ENCODE measurements at places on chromosomes 7 and 10. TPM values are rescaled to one million over a fixed set of nuclear protein-coding genes. Genes with fewer than 3 reads are reported as not detected.

The PNLIPRP3 gene
- 1.1 TPM for total RNA-seq

- no peak for DNase-seq
Observed at GRCh38 chr10:128161031-128161430, 34.8 kb upstream of the MKI67 start.

The TCF7L2 gene
- total RNA-seq = 50.5 TPM

The CASP2 gene
- total RNA-seq = 12.3 TPM

DNA sequence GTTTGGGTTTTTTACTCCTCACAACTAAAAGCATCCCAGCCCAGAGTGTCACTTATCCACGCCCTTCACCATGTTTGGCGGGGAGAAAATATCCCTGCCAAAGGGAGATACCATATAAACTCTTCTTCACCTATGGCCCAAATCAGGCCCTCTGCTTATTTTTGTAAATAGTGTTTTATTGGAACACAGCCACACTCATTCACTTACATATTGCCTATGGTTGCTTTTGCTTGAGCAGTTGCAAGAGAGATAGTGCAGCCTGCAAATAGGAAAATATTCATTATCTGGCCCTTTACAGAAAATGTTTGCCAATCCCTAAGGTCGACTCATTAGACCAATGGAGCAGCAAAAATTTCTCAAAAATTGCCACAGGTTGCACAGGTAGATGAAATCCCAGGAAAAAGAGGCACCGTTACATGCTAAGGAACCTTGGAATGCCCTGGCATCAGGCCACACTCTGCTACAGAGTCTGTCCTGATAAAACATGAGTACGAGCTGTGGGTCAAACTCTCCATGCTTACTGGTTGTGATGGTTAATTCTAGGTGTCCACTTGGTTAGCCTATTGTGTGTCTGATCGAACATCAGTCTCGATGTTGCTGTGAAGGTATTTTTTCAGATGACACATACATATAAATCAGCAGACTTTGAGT lies 7.9 kb upstream of the RASSF4 start:
- no peak for DNase-seq

DNA sequence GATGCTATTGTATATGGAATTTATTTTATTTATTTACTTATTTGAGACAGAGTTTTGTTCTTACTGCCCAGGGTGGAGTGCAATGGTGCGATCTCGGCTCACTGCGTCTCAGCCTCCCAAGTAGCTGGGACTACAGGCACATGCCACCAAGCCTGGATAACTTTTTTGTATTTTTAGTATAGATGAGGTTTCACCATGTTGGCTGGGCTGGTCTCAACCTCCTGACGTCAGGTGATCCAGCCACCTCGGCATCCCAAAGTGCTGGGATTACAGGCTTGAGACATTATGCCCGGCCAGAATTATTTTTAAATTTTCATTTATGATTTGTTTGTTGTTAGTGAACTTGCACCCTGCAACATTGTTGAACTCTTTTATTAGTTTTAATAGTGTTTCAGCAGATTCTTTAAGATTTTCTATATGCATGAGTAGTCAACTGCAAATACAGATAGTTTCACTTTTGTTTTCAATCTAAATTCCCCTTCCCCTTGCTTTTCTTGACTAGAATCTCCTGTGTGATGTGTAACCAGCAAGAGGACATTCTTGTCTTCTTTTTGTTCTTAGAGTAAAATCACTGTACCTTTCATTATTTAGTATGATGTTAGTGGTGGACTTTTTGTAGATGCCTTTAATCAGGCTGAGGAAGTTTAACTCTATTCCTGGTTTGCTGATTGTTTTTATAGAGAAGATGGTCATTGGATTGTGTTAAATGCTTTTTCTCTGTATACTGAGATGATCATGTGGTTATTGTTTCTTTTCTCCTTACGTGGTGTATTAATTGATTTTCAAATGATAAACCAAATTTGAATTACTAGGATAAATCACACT lies 27.8 kb downstream of the ZNF33A start:
- DNase-seq = no peak

GRCh38 chr7:130396109-130396508 lies 15.8 kb downstream of the CPA1 start:
- no peak for DNase-seq

DNA sequence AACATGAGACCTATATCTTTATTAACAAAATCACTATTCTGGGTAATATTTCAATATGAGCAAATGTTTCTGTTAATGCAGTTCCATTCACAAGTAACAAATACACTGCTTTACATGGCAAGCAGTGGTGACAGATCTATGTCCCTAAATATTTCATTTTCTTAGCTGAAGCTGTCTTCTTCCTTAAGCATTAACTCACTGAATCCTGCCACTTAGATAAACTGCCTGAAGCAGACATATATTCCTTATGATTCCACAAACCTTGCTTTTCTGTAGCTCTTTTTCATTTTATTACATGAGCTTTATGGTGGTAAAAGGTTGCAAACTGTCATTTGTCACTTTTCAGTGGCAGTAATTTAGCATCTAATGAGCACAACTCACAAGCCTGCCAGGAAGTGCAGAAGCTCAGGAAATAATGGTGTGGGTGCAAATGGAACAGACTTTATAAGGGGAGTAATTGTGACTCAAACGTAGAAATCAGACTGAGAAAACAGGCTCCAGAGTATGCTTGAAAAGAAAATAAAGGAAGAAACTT lies 217.2 kb downstream of the XPNPEP1 start:
- DNase-seq = no peak

- no peak for DNase-seq
Observed at GRCh38 chr10:58362027-58362789, 23.0 kb upstream of the TFAM start.

DNA sequence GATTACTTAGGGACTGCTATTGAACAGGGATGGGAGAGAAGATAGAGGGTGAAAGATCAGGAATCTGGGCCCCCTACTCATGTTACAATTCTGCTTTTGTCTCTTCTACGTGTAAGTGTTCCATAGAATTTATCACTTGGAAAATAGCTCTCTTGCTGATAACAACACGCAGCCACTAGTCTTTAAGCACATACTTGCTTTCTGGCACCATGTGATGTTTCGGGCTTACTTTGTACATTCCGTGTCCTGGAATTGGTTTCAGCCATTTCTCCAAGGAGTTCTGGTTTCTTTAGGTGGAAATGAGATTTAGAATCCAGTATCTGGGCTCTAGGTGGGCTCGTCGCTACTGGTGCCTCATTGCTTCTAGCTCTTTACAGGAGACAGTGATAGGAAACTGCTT lies 59.7 kb downstream of the TFAM start:
- no peak for DNase-seq

DNA sequence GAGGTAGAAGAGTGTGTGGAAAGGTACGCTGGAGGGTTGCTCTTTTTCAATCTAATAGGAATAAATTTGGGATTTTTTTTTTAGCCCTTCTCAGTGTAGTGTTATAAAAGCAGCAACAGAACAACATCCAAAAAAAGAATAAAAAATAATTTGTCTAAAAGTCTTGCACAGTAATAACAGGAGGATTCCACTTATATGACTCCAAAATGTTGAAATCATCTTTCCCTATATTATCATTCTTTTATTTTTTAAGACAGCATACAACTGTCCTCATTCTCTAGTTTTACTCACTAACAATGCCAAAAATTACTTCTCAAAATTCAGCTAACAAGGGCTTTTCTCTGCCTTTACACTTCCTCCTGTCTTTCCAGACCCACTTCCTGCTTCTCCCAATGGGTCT lies 27.8 kb downstream of the IL2RA start:
- DNase-seq = no peak

The SYCE1 gene
- total RNA-seq = not detected

GRCh38 chr10:66799474-66799873 lies 126.4 kb upstream of the LRRTM3 start:
- DNase-seq = no peak

GRCh38 chr10:62811159-62811875 lies 4.8 kb downstream of the EGR2 start:
- DNase-seq = no peak

DNA sequence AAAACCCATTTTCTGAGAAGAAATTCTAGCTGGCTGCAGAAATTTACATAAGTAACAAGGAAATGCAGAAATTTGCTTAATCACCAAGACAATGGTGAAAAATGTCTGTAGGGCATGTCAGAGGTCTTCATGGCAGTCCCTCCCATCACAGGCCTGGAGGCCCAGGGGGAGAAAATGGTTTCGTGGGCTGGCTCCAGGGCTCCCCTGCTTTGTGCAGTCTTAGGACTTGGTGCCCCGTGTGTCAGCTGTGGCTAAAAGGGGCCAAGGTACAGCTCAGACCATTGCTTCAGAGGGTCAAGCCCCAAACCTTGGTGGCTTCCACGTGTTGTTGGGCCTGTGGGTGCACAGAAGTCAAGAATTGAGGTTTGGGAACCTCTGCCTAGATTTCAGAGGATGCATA lies 215.9 kb downstream of the GPR158 start:
- no peak for DNase-seq

DNA sequence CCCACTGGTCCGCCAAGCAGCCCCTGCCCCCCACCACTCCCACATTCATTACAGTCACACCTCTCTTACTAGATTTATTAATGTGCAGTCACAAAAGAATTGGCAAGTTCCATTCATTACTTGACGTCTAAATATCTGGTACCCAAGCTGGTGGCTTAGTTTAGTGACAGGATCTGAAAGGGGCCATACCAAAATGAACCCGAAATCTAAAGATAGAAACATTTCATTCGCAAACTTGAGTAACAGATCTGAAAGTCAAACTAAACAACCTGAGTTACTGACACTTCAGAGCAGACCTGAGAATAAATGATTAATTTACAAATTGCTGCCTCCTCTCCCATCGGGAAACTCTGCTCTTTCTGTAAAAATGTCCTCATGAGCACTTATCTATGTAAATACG lies 53.4 kb downstream of the TNS3 start:
- no peak for DNase-seq

GRCh38 chr10:77082601-77083252 lies 554.9 kb downstream of the KCNMA1 start:
- DNase-seq = no peak

- DNase-seq = no peak
Observed at GRCh38 chr10:119477444-119477843, 65.1 kb downstream of the RGS10 start.

DNA sequence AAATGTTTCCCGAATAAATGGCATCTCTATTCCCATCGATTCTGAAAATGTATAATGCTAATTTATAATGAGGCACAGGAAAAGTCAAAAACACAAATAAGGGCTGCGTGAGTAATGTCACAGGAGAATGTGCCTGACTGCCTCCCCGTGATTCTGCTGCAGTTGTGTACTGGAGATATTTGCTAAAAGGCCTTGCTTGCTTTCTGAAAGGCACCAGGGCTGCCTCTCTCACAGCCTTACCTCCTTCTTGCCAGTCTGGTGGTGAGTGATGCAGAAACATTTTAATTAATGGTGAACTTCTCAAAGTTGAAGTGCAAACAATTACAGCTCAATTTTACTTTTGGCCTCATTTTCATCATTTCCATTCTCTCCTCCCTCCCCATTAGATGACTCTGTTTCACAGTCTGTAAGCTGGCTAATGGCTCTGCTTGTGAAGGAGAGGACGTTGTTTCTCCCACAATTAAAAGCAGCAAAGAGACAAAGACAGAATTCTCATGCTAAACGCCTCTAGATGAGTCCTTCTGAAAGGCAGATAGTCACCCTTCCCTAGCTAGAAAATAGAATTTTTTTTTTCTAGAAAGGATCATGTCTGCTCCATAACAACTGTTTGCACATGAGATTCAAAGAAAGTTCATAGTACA lies 377.6 kb downstream of the MDFIC start:
- DNase-seq = no peak

The LRRC4 gene
- total RNA-seq = 0.85 TPM

The MRLN gene
- total RNA-seq = not detected

DNA sequence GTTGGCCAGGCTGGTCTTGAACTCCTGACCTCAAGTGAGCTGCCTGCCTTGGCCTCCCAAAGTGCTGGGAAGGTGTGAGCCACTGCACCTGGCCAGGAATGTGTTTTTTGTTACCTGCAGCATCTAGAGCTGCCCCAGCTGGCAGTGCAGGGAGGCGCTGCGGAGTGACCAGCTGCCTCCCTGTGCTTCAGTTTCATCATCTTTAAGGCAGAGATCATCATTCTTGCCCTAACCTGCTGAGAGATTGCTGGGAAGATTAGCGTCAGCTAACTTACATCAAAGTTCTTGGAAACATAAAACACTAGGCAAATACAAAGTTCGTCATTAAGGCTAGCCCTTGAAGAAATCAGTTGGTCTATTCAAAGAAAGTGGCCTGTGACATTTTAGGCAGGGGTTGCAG lies 2.3 kb downstream of the ZNF282 start:
- DNase-seq = no peak

The TUBAL3 gene
- total RNA-seq = not detected

DNA sequence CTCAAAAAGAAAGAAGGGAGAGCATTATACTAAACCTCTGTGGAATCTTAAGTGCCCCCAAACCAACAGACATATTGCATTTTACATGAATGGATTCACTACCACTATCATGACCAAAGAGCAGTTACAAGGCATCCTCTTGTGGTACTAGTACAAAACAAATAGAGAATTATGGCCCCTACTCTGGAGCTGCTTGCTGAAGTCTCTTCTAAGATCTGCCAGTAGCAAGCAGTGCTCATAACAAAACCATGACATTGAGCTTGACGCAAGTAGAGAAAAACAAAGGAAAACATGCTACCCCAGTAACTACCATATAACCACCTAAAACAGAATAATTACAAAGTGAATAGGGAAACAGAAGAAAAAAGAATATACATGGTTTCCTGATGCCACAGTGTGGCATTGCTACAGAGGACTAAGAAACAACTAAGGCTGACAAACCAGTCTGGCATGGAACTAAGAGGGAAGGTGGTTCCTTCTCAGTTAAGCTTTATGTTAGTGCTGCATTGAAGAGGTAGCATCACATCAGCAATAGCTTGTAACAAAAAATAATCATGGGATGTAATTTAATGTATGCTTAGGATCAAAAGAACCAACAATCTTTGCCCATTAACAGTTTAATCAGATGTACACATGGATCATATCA lies 150.2 kb upstream of the AGR3 start:
- DNase-seq = no peak

DNA sequence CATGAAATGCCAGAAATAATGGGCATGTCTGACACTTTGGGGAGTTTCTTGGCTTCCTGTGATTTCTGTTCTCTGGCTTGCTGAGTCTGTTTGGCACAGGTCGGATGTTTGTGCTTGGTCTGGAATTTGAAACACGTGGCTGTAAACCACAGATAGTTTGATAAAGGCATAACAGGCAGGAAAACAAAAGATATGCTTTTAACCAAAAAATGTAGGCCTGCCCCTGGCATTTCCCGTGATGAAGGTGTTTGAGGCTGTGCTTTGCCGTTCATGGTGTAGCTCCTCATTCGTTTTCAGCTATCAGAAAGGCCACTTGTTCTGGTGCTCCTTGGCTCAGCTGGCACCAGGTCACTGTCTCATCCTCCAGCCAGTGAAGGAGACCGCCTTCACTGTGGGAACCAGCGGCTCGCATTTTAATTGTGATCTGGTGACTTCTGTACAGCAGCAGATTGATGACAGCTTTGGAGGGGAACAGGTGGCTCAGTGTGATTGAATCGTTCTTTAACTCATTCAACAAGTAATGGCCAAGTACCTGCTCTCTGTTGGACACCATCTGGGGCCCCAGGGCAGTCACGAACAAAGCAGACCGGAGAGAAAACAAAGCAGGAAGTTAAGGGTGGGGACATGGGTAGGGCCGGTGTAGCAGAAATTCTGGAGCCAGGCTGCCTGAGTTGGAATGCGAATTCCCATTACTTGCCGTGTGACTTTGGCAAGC lies 111.5 kb downstream of the CCNY start:
- no peak for DNase-seq
